ENCODE measurements at places on chromosomes 3 and 15. TPM values are rescaled to one million over a fixed set of nuclear protein-coding genes. Genes with fewer than 3 reads are reported as not detected.

The AGBL1 gene
- not detected for total RNA-seq

The NXPE3 gene
- 19.3 TPM for total RNA-seq

The PSMD6 gene
- total RNA-seq, result 101 TPM

The SLC6A11 gene
- not detected for total RNA-seq

The SCN11A gene
- total RNA-seq, result 0.05 TPM

The UACA gene
- 5.3 TPM for total RNA-seq

The WDR93 gene
- total RNA-seq, result not detected

The ACTRT3 gene
- not detected for total RNA-seq

The CNTN3 gene
- not detected for total RNA-seq

The HYAL3 gene
- 0.88 TPM for total RNA-seq

The ALDH1L1 gene
- not detected for total RNA-seq

The SLC28A1 gene
- not detected for total RNA-seq

The VGLL3 gene
- not detected for total RNA-seq

The GPD1L gene
- 12.6 TPM for total RNA-seq

The SMCO1 gene
- not detected for total RNA-seq

The LSAMP gene
- total RNA-seq, result not detected

The PLSCR2 gene
- not detected for total RNA-seq

The CCDC54 gene
- total RNA-seq, result not detected

The CLEC3B gene
- not detected for total RNA-seq

The LRRN1 gene
- 0.49 TPM for total RNA-seq

The DPH3 gene
- total RNA-seq, result 17.0 TPM

The STX19 gene
- total RNA-seq, result not detected

The MRAS gene
- total RNA-seq, result 0.62 TPM

The SERINC4 gene
- 0.15 TPM for total RNA-seq

The MUSTN1 gene
- not detected for total RNA-seq

The ECE2 gene
- total RNA-seq, result not detected

The GOLGA6B gene
- total RNA-seq, result not detected

The GOLGA6L9 gene
- 2.1 TPM for total RNA-seq

The SLC51B gene
- total RNA-seq, result not detected

The MAP1A gene
- total RNA-seq, result 1.2 TPM

The ZBTB47 gene
- total RNA-seq, result 1.0 TPM

The KIF7 gene
- total RNA-seq, result 1.1 TPM

The RAP2B gene
- 8.6 TPM for total RNA-seq

The RTP3 gene
- total RNA-seq, result not detected

The FSIP1 gene
- total RNA-seq, result 0.27 TPM

The UPK1B gene
- total RNA-seq, result 0.21 TPM

The ANKUB1 gene
- total RNA-seq, result not detected

The ZNF445 gene
- 19.0 TPM for total RNA-seq

The THUMPD3 gene
- total RNA-seq, result 46.0 TPM

The SNTN gene
- not detected for total RNA-seq

The GASK1A gene
- total RNA-seq, result not detected

Measured in activated naive CD4-positive, alpha-beta T cell treated with anti-CD3 and anti-CD28 coated beads for 36 hours (primary cell).